Amygdala (tissue), 56 donors: ENCODE measurements at places on chromosomes 5 and 9.

DNA sequence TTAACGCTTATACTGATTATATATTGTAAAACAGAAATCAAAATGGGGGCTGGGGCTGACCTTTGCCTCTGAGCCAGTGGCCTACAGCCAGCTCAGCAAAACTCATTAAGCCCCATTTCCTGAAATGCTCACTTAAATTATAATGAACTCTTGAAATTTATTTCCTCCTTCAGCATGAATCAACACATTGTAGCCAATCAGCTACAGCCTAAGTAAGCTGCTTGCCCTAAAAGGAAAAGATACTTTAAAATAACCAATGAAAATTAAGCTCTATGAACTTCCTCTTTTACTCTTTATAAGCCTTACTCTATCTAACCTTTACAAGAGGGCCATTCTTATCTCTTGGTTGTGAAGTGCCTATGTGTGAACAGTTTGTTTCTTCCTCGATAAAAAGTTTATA lies 33.5 kb upstream of the SUB1 start:
- DNase-seq: no peak

DNA sequence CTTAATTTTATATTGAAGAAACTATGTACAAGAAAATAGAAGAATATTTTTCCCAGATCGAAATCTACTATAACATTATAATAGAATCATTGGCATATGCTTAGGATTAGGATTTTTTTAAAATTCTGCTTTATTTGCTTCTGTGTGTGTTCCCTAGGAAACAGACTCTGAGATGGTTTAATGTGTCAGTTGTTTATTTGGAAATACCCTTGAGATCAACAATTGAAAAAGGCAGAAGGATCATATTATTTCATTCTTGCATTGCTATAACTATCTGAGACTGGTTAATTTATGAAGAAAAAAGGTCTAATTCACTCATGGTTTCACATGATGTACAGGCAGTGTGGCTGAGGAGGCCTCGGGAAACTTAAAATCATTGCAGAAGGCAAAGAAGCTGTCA lies 622.6 kb downstream of the PRR16 start:
- no peak for DNase-seq

GRCh38 chr5:59188419-59189225 lies 605.7 kb downstream of the RAB3C start:
- peak; percentile 27 for DNase-seq

- no peak for DNase-seq
Observed at GRCh38 chr9:119533504-119533903, 164.3 kb upstream of the BRINP1 start.

DNA sequence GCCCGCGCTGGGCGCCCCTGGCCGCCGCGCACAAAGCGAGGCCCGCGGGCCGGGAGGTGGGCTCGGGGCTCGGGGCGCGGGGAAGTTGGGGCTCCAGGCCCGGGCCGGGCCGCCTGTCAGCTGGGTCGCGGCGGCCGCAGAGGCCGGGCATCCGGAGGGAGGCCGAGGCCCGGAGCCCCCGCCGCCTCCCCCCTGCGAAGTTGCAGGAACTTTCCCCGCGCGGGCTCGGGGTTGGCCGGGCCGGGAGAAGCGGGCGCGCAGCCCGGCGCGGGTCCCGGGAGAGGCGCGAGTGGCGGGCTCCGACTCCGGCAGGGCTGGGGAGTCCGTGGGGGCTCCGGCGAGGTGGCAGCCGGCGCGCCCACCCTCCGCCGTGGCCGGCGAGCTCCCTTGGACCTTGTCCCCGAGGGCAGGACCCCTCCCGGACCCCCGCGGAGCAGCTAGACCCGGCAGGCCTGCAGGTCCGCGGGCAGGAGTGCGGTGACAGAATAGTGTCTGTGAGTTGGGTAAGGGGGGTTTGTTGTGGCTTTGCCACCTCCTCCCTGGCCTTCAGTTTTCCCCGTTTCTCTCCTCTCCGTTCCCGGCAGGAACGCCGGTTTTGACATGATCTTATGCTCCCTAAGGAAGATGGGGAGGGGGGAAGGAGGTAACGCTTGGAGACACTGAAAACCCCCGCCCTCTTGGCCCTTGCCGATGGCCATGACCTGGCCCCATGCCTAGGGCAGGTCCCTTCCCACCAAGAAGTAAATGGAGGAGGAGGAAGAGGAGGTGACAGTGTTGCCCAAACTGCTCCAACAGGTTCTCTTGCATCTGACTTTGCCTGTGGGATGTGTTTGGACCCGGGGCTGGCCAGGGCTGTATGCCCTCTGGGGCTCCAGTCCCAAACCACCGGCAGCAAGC lies 942 bp downstream of the PHF2 start:
- no peak for DNase-seq

GRCh38 chr5:87786471-87786870 lies 373.7 kb upstream of the CCNH start:
- DNase-seq: no peak

DNA sequence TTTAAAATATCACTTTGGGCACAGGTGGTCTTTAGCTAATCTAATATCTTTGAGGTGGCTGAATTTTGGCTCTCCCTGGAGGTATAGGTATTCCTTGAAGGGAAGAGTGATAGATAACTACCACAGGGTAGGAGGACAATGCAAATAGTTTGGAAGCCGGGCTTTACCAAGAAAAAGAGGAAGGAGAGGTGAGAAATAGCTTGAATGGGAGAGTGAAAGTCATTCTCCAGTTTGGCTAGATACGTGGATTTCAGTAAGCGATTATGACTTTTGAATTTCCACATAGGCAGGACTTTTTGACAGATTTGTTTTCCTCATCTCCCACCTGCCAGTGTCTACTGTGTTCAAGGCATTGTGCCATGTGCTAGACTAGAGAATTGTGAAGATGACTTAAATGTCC lies 45.5 kb downstream of the RASA1 start:
- no peak for DNase-seq
